NCI-H2029 treated with DMSO at 0.1 percent for 48 hours (cell line): ENCODE measurements at places on chromosomes 2 and 18.
A peak's percentile ranks its signal among the peaks of the same experiment; 100 is the strongest.

- DNase-seq, result no peak
Observed at GRCh38 chr2:204180649-204181048, 244.1 kb downstream of the ICOS start.

- DNase-seq, result no peak
Observed at GRCh38 chr18:68056936-68057335, 540.4 kb upstream of the DSEL start.

DNA sequence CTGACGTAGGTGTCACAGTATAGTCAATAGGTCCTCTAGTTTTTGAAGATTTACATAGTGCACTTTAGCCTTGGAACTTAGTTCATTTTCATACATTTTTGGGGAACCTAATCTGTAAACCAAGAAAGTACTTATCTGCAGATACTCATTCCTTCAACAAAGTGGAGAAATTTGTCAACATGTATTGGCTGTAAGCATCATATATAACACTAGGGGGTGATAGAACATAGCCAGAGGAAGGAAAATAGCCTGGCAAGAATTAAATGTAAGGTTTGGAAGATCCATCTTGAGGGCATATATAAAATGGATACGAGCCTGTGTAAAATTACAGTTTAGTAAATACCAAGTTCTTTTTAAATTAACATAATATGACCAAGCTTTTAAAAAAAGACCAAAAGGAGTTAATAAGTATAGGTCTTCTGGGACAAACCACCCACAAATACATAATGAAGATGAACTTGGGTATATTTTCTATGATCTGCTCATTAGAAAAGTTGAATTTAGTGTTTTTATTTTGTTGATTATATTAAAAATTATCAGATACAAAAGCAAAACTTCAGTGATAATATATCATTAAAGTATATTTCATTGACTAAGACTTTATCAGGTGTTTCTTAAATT lies 18.2 kb downstream of the RPL37A start:
- DNase-seq, result peak; percentile 45

DNA sequence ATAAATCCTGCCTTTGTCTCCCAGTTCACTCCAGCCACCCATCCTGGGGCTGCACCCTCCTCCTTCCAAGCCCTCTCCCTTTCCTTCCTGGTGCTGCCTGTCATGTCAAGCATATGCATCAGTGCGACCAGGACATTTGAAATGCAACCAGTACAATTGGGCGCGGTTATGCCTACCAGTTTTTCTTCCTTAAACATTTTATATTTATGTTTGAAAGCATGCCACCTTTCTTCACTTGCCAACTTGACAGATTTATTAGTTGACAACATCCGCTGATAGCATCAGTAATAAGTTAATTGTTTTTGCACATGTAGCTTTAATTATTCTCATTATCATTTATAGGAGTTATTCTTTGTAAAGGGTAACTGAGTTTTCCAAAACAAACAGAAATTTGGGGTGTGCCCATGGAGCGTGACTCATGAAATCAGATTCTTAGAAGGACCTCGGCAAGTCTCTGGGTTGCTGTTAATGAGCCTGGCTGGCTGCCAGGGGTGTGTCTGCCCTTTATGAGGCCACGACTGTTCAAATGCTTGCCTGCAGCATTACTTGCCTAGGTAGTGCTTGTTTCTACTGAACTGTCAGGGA lies 32.8 kb upstream of the IL1B start:
- peak; percentile 30 for DNase-seq

DNA sequence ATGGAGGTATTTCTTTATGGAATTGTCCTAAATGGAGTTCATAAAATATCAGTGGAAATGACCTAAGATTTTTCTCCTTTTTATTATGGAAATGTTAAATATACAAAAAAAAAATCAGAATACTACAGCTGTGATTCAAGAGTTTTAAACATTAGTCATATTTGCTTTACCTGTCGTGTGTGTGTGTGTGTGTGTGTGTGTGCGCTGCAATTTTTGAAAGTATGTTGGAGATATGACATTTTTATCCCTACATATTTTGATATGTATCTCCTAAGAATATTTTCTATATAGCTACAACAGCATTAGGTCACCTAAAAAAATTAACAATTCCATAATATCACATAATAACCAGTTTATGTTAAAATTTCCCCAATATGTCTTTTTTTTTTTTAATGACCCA lies 85.5 kb downstream of the FAM117B start:
- no peak for DNase-seq

- DNase-seq, result no peak
Observed at GRCh38 chr2:203681978-203682377, 24.5 kb upstream of the CD28 start.

- peak; percentile 59 for DNase-seq
Observed at GRCh38 chr2:235406430-235406829, 87.4 kb upstream of the AGAP1 start.

DNA sequence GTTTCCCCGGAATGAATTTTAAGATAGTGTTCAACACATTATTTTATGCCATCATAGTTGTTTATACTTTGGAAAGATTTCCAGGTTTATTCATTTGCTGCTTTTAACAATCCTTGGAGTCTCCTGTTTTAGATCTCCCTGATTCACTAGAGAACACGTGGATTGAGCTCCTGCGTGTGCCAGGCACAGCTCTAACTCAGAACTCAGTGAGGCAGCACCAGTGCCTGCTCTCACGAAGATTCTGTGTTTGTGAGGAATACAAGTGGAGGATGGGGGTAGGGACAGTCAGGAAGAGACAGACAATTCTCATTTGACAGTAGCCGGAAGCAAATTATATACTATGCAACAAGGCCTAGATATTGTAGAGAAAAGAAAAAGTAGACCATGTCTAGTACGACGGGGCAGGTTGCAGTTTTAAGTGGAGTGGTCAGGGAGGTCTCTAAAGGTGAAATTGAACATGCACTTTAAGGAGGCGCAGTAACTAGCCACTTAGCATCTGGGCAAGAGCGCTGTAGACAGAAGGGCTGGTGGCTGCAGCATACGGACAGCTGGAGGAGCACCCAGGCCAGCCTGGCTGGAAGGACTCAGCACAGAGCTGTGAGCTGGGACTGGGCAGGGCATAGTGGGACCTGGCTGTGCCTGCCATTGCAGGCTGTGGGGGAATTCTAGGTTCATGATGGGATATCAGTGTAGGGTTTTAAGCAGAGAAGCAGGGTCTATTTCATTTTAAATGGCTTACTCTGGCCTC lies 24.3 kb downstream of the RNF144A start:
- no peak for DNase-seq

DNA sequence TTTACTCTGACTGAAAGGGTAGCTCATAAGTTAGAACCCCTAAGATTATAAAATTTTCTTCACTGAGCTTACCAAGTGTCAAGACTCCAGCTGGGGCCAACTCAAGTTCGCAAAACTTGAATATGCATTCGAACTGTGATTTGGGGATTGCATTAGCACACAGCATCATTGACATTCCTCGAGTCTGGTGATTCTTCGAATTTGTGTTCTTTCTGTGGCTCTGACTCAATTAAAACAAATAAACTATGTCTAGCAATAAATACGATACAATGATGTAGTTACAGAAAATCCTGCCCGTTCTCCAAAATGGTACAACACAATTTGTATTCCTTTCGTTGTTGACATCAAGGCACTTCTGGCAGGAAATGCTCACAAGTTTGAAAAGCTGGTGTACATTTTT lies 11.1 kb downstream of the CCL20 start:
- DNase-seq, result no peak

DNA sequence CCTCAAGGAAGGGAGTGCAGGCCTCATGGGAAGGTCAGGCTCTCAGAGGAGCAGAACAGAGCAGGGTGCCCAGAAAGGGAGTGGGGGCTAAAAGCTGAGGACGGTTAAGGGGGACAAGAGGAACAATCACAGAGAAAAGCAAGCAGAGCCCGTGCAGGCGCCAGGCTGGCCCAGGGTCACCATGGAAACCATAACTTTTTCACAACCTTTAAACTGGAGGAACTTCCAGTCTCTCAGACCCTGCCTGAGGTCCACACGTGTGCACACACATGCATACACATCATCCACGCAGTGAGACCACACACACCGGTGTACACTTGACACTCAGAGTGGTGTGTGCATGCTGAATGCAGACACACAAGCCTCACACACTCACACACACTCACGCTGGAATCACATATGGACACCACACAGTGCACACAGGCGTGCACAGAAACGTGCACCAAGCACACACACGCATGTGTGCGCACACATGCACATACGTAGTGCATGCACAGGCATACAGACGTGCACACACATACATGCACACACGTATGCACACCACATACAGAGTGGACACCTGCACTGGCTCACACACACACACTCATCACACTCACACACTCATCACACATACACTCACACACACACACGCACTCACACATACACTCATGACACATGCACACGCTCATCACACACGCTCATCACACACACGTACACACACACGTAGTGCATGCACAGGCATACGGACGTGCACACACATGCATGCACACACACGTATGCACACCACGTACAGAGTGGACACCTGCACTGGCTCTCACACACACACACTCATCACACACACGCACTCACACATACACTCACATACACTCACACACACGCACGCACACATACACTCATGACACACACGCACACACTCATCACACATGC lies 37.2 kb upstream of the SNED1 start:
- DNase-seq, result no peak

GRCh38 chr2:191126386-191127085 lies 24.3 kb downstream of the STAT4 start:
- no peak for DNase-seq

DNA sequence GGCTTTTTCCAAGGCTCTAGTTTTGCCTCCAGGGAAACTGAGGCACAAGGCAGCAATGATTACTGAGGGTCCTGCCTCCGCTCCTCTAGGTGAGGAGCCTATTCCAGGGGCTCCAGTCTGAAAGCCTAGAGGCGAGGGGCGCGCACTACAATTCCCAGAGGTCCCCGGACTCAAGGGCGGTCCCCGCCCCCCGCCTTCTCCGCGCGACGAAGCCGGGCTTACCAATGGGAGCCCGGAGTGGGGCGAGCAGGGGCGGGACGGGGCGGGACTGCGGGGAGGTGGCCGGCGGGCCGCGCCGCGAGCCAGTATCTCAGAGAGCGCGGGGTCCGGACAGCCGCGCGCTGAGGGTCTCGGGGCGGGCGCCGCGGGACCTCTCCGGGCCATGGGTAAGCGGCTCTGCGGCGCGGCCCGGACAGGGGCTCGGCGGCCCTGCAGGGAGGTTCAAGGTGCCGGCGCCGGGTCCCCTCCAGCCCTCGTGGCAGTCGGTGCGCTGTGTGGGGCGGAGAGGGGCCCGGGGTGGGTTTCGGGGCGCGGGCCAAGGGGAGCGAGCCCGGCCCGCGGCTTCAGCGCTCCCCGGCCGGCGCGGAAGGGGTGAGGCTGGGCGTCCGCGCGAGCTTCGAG lies at the start of gene ARID5A:
ARID5A (plus strand) TSS at position 308 of the 621 bp plus-strand sequence; CDS start at position 383, 75 bp downstream.
- peak; percentile 8 for DNase-seq

- no peak for DNase-seq
Observed at GRCh38 chr2:232458051-232458660, 2.2 kb downstream of the ALPI start.

DNA sequence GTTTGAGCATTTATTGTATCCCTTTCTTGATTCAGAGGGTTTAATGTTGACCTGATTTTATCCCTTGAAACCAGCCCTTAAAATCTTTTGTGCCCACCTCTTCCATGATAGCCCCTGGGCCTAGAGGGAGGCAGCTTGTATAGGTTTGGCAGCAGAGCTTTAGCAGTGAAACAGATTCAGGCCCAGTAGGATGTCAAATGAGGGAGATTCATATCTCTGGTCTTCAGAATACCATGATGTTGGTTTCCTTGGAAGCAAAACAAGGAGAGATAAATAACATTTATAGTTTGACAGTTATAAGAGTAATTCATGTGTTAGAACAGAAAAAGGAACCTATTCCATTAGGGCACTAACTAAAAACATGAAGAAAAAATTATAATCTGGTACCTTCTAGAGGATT lies 649.2 kb downstream of the METTL4 start:
- DNase-seq, result no peak

DNA sequence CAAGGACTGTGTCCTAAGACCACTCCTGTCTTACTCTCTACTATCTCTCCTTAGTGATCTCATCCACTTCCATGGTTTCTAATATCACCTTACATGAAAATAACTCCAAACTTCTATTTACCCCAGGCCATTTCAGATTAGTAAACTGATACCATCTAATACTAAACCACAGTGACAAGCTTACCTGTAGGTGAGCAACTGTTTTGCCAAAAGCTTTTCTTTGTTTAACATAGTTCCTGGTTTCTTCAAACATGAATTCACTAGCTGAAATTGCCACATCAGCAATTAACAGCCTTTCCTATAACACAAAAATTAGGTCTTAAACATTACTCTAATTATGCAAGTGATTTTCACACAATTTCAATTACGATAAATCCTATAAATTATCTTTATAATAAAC lies 22.1 kb downstream of the ACADL start:
- DNase-seq, result no peak
